ENCODE measurements at places on chromosomes 12 and 14.

DNA sequence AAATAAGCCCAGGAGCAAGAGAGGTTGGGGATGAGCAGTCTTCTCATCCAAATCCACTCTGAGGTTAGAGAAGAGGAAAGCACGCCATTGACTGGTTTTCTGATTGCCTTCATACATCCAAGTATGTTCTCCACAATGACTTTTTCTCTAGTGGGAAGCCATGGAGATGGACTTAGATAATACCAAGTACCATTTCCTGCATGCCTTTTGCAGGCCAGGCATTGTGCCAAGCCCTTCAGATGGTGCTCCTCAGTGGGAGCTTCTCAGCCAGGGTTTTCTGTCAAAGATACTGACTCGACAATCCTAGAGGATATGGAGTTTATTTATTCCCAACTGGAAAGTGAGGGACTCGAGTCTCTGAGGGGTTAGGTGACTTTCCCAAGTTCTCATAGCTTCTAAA, 218.0 kb downstream of the ZFP36L1 start:
- DNase-seq = no peak

DNA sequence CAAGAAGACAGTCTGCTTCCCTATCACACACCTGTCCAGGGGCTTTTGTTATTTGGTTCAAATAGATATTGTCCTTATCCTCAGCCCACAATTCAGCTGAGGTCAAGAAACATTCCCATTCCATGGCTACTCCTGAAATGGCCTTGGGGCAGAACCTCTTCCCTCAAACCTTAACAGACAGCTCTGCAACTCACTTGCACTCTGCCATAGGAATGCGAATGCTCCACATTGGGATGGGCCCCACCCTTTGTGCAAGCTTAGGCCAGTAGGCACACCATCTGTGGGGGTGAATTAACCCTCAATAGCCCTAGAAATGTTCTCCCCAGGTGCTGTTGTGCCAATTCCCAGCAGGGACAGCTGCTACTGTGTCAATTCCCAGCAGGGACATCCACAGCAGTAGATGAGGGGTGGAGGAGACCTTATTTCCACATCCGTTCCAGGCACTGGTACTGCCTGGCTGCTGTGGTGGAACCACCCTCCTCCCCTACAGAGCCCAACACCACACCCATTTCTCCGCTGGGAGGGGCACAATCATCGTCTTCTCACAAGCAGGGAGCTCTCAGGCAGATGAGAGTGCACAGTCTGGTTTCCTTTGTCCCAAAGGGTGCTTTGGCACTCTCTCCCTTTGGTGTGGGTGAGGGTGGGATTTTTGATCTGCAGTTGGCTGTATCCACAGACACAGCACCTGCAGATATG, 42.3 kb upstream of the GLIPR1 start:
- DNase-seq = no peak

GRCh38 chr12:55922126-55922525, 5.6 kb downstream of the PYM1 start:
- DNase-seq = no peak

GRCh38 chr12:64451687-64452558, at the start of gene TBK1:
TSS of gene TBK1 (plus strand) at chr12:64452120. CDS start at chr12:64455871, 3,751 bp downstream.
- peak; percentile 87 for DNase-seq

DNA sequence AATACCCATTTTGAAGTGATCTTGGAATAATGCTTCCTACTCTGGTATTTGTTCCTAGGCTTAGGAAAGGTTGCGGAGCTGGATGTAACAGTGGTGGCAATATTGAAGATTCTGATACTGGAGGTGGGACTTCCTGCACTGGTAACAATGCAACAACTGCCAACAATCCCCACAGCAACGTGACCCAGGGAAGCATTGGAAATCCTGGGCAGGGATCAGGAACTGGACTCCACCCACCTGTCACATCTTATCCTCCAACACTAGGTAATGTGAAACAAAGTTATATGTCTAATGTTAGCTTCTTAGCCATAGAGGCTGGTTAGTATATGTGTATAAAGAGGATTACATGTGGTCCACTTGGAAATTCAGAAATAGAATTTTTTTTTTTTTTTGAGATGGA, 197.9 kb downstream of the PCNX1 start:
- no peak for DNase-seq

DNA sequence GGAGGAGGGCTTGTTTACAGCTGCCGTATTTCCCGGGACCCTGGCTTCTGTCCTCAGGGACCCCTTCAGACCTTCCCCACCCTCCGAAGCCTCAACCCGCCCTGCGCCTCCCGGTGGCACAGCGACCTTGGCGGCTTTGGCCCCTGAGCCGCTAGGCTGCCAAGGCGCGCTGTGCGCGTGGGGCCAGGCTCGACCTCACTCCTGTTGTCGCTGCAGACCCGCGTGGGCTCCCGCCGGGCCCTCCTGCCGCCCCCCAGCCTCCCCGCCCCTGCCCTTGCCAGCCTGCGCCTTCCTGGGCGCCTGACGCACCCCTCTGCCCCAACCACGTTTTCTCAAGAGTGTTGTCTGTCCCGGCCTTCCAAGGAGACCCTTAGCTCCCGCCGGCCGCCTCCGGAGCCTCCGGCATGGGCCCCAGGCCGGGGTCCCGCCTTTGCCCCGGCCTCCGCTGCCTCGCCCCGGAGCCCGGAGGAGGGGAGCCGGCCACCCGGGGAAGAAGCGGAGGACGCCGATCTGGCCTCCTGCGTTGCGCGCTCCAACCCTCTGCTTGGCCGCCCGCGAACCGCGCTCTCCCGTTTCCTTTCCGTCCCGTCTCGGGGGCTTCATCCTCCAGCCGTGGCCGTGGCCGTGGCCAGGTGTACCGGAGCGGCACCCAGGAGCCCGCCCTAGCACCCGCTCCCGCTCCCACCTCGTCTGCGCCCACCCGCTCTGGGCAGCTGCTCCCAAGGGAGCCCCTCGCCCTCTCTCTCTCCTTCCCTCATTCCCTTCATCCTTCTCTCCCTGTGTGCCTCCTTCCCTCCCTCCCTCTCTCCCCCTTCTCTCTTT, 19.9 kb downstream of the PPP2R5C start:
- no peak for DNase-seq

DNA sequence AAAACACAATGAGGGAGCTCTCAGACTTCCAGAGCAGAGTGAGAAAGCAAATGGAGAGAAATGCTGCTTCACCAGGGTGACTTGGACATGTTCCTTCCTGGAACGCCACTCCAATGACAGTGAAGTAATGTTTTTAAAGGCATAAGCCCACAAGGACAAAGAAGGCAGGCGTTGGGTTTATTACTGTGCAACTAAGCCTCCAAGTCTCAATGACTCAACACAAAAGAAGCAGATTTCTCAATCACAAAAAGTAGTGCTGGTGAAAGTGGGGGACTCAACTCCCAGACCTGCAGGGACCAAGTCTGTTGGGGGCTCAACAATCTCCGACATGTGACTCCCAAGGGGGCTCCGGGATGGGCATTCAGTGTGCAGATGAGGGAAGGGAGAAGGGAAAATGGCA, 505.2 kb downstream of the BCL11B start:
- DNase-seq = no peak

DNA sequence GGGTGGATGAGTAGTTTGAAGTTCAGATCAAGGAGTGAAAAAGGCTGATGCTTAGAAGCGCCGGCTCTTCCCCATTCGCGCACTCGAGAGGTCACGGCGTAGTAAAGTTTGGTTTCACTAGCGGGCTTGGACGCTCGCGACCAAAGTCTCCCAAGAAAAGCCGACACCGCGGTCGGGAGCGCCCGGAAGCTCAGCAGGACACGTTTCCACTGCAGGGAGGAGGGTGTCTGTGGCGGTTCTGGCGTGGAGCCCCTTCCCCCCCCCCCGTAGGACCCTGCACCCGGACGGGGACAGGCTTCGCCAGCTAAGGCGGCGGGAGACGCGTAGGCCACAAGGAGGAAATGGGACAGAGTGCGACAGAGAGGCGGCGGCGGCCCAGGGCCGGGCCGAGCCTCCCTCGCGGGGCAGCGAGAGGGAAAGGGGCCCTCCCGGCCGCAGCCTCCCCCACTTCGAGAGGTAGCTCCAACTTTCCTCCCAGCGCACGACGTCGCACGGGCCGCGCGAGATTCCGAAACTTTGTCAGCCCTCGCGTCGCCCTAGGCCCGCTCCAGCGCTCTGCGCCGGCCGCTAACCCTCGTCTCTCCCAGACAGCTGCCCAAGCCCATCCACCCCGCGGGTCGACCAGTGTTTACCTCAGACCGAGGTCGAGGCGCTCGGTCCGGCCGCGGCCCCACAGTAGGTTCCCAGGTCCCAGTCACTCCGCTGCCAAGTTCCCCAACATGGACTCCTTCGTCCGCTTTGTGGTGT, 480 bp downstream of the SCAF11 start:
- DNase-seq = peak; percentile 25

DNA sequence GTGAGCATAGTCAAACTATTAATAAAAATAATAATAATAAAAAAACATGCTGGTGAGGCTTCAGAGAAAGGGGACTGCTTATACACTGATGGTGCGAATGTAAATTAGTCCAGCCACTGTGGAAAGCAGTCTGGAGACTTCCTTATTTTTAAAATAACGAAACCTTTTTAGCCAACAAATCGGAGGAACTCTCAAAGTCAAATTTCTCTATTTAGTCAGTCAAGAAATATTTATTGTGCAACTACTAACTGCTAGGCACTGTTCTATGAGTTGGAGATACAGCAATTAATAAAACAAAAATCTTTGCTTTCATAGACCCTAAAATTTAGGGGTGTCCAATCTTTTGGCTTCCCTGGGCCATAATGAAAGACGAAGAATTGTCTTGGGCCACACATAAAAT, 10.8 kb downstream of the TAOK3 start:
- no peak for DNase-seq

- no peak for DNase-seq
Observed at GRCh38 chr12:114168061-114168460, 201.9 kb upstream of the RBM19 start.

DNA sequence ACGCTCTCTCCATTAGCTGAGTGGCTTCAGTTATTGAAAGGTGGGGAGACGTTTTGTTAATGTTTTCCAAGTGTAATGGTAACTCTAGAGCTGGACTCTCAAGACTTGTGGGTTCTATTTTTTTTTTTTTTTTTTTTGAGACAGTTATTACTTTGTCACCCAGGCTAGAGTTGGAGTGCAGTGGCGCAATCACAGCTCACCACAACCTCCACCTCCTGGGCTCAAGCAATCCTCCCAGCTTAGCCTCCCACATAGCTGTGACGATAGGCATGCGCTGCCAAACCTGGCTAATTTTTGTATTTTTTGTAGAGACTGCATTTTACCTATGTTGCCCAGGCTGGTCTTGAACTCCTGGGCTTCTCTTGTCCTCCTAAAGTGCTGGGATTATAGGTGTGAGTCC, 26.2 kb downstream of the ATF1 start:
- no peak for DNase-seq

DNA sequence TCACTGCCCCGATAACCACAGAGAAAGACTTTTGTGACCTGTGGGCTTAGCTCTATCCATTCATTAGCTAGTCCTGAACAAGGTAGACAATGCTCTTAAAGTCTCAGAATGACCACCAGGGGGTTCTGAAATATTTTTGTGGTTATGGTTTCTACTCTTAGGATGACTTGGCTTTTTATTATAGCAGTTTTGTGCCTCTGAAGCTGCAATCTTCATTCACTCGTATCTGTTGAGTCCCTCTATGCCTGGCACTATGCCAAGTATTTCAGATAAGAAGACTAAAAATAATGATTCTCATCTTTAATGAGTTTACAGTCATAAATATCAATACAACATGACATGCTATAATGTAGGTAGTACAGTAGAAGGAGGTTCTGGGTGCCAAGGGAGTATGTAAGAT, 130.8 kb upstream of the TRHDE start:
- peak; percentile 10 for DNase-seq

DNA sequence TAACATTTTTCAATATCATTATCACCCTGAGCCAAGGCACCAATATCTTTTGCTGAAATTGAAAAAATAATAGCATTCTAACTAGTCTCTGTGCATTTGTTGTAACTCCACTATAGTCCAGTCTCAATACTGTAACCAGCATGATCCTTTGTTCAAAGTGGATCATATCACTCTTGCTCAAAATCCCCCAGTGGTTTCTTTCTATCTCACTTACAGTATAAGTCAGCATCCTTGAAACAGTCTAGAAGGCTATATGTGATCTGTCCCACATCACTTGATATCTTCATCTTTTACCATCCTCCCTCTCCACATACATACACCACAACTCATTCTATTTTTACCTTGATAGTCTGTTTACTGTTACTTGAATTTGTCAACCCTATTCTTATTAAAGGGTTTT, 435.7 kb downstream of the CCER1 start:
- no peak for DNase-seq

DNA sequence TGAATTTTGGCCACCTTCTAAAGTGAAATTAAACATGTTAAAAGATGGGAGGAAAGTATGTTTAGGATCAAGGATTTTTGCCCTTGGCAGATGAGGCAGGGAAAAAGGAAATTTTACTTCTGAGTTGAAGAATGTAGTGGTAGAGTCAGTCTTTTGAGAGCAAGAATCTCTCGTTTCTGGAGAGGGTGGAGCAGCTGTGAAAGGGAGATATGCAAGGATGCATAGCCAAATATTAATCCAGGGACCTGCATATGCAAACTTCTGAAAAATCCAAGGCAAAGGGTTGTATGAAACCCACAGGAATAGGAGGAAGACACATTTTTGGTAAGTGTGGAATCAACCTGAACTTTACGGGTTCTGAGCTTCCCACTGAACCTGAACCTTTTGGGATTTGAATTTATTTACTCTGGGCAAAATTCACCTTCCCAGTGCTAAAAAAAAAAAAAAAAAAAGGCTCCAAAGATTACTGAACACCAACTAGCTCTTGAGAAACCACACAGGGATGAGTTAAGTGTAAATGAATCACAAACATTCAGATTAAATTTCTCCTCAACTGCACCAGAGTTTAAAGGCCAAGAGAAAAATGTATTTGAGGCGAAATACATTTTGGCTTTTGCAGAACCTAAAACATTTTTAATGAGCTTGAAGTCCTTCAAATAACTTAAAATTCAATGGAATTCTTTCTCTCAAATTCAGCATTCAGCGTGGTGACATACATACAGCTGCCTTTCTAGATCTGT, 187.1 kb upstream of the CDKN3 start:
- DNase-seq = no peak

DNA sequence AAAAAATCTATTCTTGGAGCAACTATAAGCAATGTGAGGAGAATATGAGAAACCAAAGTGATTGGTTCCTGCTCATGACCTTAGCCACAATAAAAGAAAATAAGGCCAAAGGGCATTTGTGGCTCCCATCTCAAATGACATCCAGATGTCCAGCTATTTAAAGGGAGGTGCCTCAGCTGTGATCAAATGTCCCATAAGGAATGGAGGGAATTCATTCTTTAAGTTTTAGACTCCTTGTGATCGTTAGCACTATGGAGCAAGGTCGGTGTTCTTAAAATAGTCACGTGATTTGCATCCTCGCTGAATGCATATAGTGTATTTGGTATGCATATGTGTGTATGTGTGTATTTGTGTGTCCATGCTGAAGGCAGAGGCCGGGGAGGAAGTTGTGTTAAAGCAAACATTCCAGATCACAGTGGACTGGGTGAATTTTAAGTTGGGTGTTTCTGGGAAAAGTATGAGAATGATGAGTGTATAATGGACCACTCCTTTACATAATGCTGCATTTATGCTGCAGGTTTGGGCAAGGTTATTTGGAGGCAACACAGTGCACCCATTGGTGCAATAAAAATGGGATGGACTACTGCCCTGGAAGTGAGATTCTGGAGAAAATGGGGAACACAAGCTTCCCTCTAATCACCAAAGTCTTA, 5.6 kb upstream of the E2F7 start:
- no peak for DNase-seq
